ENCODE measurements at places on chromosomes 3 and 15.
A peak's percentile ranks its signal among the peaks of the same experiment; 100 is the strongest.

DNA sequence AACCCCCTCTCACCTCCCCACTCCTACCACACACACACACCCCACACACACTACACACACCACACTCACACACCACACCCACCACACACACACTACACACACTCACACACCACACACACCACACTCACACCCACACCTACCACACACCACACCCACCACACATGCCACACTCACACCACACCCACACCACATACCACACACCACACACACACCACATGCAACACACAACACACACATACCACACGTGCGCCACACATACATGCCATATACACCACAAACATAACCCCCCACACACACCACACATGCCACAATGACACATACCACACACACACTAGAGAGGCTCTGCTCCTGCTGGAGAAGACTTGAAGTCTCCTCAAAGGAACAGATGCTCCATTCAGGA is 5.9 kb upstream of the ITPKA start:
- DNase-seq = no peak

DNA sequence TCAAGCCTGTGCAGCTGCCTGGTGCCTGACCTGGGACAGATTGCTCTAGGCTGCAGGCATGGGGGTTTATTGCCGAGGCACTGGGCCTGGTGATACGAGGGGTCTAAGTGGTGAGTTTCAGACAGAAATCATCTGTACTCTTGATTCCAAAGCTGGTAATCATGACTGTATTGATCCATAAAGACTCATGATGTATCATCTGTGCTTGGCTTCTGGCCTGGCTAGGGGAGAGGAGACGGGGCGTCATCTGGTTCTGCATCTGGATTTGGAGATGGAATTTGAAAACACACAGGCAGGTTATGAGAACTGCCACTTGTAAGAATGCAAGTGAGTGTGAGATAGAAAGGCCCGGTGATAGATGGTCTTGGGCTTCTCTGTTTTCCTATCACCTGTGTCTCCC is 337.4 kb upstream of the C2CD4B start:
- no peak for DNase-seq

DNA sequence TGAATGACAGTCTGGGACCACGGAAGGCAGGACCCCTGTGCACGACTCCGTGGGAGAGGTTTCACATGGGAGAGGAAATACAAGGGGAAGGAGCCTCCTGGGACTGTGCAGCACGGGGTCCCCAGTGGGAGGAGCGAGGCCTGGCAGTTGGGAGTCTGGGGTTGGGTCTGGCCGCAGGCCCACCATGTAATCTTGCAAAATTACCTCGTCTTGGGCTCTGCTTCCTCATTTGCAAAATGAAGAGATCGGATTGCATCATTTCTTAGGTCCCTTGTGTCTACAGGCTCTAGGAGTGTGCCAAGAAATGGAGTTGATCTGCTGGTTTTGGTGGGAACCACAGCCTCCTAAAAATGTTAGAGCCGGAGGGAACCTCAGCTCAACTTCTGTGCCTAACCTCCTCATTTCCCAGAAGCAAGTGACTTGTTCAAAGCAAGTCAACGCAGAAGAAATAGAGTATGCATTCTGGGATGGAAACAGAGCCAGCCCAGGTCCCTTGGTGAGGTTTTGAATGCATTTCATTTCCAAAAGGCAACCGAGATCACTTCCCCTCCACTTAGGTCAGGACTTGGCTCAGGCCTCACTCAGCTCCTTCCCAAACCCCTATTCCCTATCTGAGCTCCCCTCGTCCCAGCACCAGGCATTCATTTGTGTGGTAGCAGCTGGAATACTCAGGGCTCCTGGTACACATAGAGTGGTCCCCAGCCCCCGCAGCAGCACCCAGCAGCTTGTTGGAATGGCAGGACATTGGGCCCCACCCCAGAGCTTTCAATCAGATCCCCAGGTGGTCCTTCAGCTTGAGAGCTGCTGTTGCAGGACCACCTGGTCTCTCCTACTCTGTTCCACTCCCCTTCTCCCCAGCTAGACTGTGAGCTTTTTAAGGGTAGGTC is 267.7 kb downstream of the XXYLT1 start:
- DNase-seq = no peak

DNA sequence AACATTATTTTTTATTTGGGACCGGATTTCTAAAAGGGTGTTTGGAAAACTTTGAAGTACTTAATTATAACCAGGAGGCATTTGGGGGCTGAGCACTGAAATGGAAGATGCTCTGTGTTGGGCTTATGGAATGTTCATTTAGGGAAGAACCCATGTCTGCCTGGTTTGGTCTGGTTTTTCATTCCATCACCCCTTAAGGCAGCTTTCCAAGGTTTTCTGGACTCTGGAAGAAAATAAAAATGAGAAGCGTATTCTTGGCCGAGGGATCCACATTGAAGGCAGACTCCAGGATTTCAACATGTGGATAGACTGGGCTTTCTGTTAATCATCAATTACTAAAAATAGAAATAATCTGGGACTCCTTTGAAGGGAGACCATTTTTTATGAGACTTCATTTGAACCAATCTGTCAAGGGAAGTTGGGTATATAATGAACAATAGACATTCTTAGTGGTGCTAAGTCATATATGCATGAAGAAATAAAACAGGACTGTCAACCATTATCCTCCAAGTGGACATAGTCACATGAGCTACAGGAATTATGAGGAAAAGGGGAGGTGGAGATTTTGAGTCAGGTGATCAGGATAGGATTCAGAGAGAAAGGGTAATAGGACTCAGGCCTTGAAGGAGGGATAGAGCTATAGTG is 270.5 kb upstream of the ADAMTS9 start:
- DNase-seq = no peak

- DNase-seq = no peak
Measured at GRCh38 chr3:55964491-55964985, 477.4 kb upstream of the WNT5A start.

GRCh38 chr3:138850151-138850550 is 15.4 kb upstream of the PIK3CB start:
- DNase-seq = no peak

- no peak for DNase-seq
Measured at GRCh38 chr3:47227678-47228077, 54.9 kb downstream of the KIF9 start.

DNA sequence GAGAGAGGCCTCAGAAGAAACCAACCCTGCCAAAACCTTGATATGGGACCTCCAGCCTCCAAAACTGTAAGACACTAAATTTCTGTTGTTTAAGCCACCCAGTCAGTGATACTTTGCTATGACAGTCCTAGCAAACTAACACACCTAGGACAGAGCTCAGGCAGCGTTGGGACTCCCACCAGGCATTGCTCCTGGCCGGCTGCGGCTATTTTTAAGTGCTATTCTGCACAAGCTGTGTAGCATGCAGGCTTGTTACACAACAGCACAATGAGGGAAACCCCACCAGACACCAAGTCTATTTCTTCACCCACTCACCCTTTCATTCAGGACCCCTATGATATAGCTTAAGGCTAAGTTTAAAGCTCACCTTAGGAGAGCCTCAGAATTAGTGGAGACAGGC is 47.0 kb upstream of the GNB5 start:
- no peak for DNase-seq

- DNase-seq = peak; percentile 54
Measured at GRCh38 chr3:35929158-35929557, 289.8 kb downstream of the ARPP21 start.

DNA sequence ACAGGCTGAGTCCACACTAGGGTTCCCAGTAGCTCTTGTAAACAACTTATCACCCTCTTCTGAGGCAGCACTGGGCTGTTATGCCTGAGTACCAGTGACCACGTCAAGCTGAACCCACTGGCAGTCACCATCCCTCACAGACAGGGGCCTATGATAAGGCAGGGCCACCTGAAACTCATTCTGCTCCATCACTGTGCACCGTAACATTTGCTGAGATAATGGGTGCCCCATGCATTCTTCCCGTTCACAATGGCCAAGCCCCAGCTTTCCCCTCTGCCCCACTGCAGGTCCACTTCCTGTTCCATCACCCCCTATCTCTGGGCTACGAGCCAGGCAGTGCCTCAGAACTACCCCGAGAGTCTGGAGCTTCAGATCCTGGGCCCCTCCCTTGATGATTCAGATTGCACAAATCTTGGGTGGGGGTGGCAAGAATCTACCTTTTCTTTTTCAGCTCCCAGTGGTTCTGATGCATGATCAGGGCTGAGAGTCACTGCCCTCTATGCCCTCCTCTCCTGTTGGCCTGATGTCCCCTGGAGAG is 158.0 kb downstream of the RAB11A start:
- DNase-seq = peak; percentile 85

DNA sequence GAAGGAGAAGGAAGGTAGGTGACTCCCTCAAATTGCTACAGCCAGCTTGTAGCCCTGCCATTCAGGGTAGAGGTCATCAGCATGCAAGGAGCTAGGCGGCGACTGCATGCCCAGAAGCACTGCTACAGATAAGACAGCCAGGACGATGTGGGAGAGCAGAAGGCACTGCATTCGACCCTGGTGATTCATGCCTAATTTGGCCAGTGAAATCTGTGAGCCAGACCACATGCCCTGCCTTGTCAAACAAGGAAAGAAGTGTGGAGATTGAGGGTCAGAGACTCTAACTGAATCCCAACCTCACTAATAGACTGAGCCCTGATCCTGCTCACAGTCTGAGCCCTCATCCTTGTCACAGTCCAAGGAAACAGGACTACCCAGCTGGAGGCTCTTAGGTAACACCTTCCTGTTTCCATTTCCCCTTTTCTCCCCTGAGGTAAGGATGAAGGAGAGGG is 86.6 kb downstream of the LINGO1 start:
- DNase-seq = peak; percentile 79
